ENCODE measurements at places on chromosomes 12 and 14. TPM values are rescaled to one million over a fixed set of nuclear protein-coding genes. Genes with fewer than 3 reads are reported as not detected.

DLK1 gene
- total RNA-seq, result 7.2 TPM

EPYC gene
- total RNA-seq, result not detected

SLC6A12 gene
- total RNA-seq, result 1.4 TPM

CCDC60 gene
- total RNA-seq, result not detected

SLC17A8 gene
- total RNA-seq, result not detected

TRHDE gene
- 34.0 TPM for total RNA-seq

ACOT6 gene
- total RNA-seq, result not detected

- no peak for DNase-seq
These were observed 57.9 kb upstream of the PNMA1 start for GRCh38 chr14:73771848-73772638.

- no peak for DNase-seq
These were observed 1.9 kb upstream of the ATP5MC2 start for GRCh38 chr12:53677800-53678148.

DNA sequence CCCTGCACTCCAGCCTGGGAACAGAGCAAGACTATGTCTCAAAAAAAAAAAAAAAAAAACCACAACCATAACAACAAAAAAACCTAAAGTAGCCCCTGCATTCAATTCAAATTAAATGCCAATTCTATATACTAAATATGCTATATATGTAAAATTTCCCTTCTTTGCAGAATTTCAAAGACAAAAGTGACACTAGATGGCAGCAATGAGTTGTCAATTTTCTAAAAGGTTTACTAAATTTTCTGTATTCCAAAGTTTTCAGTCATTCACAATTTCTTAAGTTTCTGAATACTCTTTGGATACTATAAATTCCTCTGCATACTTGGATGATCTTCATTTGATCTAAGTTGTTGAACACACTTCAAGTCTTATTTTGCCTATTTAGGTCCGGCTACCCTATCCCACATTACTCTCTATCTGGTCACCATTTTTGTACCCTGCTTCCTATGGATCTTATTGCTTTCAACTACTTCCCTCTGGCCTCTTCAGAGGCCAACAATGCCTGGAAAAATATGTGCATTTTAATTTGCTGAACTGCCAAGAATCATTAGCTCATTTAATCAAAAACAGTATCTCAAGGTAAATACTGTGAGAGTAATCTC lies 27.9 kb downstream of the HNRNPC start:
- no peak for DNase-seq

DNA sequence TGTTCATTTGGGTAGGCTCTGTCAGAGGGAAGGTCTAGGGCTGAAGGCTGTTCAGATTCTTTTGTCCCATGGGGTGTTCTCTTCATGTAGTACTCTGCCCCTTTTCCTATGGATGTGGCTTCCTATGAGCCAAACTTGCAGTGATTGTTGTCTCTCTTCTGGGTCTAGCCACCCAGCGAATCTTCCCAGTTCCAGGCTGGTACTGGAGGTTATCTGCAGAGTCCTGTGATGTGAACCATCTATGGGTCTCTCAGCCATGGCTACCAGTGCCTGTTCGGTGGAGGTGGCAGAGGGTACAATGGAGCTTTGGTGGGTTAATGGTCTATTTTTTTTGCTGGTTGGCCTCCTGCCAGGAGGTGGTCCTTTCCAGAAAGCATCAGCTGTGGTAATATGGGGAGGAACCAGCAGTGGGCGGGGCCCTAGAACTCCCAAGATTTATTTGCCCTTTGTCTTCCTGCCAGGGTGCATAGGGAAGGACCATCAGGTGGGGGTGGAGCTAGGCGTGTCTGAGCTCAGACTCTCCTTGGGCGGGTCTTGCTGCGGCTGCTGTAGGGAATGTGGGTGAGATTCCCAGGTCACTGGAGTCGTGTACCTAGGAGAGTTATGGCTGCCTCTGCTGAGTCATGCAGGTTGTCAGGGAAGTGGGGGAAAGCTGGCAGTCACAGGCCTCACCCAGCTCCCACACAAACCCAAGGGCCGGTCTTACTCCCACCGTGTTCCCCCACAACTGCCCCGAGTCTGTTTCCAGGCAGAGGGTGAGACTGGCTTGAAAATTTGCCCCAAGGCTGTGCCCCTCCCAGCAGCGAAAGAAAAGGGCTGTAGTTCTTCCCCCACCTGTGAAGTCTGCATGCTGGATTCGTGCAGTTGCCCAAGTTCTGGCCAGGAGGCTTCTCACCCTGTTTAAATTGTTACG lies 17.5 kb downstream of the MTRFR start:
- DNase-seq, result no peak

- no peak for DNase-seq
These were observed 7.1 kb downstream of the IL22 start for GRCh38 chr12:68246350-68246749.

GRCh38 chr14:101017806-101018560 lies 114.5 kb upstream of the RTL1 start:
- no peak for DNase-seq

DNA sequence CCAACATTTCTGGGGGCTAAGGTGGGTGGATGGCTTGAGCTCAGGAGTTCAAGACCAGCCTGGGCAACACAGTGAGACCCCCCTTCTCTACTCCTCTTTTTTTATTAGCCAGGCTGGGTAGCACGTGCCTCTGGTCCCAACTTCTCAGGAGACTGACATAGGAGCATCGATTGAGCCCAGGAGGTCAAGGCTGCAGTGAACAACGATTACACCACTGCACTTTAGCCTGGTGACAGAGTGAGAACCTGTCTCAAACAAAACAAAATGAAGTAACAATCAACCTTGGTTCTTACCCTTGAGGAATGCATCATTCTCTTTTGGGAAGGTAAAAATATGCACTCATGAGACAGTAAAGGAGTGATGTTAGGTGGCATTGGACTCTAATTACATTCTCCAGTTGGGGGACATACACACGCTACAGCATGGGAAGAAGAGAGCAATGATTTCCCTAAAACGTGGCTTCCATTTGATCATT lies 3.9 kb upstream of the NIN start:
- peak; percentile 22 for DNase-seq

DNA sequence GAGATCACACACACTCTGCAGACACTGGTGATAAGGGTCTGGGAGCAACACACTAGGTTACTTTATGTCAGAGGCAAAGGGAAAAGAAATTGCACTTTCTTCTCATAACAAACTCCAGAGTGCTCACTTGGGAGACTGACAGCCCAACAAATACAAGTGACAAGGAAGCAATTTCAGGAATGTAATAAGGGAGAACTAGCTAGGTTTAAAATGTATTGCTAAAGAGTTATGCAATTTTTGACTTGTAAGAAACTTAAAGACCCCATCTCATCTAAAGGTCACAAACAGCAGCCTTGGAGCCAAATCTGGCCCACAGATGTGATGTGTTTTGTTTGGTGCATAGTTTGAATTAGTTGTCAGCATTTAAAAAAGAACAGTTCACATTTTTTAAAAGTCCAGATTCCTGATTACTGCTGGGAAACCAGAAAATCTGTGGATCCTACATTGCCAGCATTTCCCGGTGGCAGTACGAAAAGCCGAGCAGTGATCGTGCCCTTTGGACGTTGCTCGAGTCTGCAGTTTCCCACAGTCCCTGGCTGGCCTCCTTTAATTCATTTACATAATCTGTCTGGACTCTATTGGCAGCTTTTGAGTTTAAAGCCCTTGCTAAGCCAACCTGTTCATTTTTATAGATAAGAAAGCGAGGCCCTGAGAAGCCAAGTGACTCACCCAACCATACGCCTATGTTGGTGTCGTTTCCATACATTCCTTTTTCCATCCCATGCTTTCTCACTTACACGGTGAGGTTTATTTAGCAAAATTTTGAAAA lies 42.0 kb upstream of the ETV6 start:
- DNase-seq, result no peak

- DNase-seq, result no peak
These were observed 30.3 kb downstream of the NDUFA12 start for GRCh38 chr12:94973221-94973620.

GRCh38 chr14:23494223-23494622 lies 24.7 kb downstream of the NGDN start:
- DNase-seq, result no peak

DNA sequence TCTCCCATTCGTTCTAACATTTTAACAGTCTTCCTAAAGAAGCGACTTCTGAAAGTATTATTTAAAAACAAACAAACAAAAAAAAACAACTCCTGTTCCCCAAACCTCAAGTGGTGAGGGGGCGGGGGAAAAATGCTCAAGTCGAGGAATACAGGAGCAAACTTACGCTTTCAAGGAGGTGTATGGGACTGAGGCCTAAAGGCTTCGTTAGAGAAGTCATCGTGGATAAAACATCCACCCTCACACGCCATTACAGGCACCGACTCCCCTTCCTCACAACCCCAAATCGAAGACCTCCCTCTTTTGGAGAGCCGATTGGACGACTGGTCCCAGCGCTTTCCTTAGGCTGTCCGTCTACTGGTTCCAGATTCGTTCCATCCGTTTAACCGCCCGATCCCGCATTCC lies 693 bp downstream of the CBX5 start:
- no peak for DNase-seq

- no peak for DNase-seq
These were observed 163.4 kb downstream of the SRGAP1 start for GRCh38 chr12:64007853-64008252.

GRCh38 chr12:69900720-69901131 lies 75.7 kb downstream of the MYRFL start:
- peak; percentile 78 for DNase-seq

GRCh38 chr12:132638541-132639408 lies 20.2 kb downstream of the P2RX2 start:
- no peak for DNase-seq

- no peak for DNase-seq
These were observed 594 bp downstream of the TAMALIN start for GRCh38 chr12:52007158-52007921.

- DNase-seq, result no peak
These were observed 100.7 kb upstream of the ATF7IP start for GRCh38 chr12:14264778-14265177.

Data from ascending aorta (tissue), 2 donors.